ENCODE measurements at places on chromosomes 5 and 9. TPM values are rescaled to one million over a fixed set of nuclear protein-coding genes. Genes with fewer than 3 reads are reported as not detected.

The HRH2 gene
- total RNA-seq, result 0.93 TPM

The SPDL1 gene
- total RNA-seq, result 12.9 TPM

The ADAMTS19 gene
- total RNA-seq, result 0.26 TPM

The C9 gene
- 0.25 TPM for total RNA-seq

The LAMC3 gene
- total RNA-seq, result 0.12 TPM

The CYLC2 gene
- total RNA-seq, result not detected

The BRINP1 gene
- total RNA-seq, result 0.56 TPM

The PCDHGA3 gene
- 2.9 TPM for total RNA-seq

The ASPN gene
- 19.8 TPM for total RNA-seq

The COL5A1 gene
- 74.9 TPM for total RNA-seq

The SUSD3 gene
- not detected for total RNA-seq

The FOXI1 gene
- not detected for total RNA-seq

The PCDHGB3 gene
- 8.4 TPM for total RNA-seq

The GNPDA1 gene
- total RNA-seq, result 47.2 TPM

The CSF1R gene
- total RNA-seq, result not detected

The C1QTNF3 gene
- 0.79 TPM for total RNA-seq

The ANKH gene
- 97.9 TPM for total RNA-seq

The GABRA1 gene
- under 0.01 TPM for total RNA-seq

The RASEF gene
- 0.06 TPM for total RNA-seq

The GZMA gene
- total RNA-seq, result not detected

The PLPP7 gene
- total RNA-seq, result 15.0 TPM

The PCDHAC2 gene
- 0.31 TPM for total RNA-seq

The PRSS3 gene
- total RNA-seq, result 55.5 TPM

The SAXO1 gene
- total RNA-seq, result under 0.01 TPM

The GMCL2 gene
- total RNA-seq, result not detected

The ACO1 gene
- total RNA-seq, result 63.0 TPM

The NPDC1 gene
- total RNA-seq, result 28.4 TPM

The BHMT2 gene
- total RNA-seq, result 4.1 TPM

The FBN2 gene
- 18.4 TPM for total RNA-seq

The NDFIP1 gene
- 55.8 TPM for total RNA-seq

The ANKRD18A gene
- total RNA-seq, result 0.13 TPM
